Iris pigment epithelial cell (primary cell): ENCODE measurements at places on chromosomes 6 and 20.

DNA sequence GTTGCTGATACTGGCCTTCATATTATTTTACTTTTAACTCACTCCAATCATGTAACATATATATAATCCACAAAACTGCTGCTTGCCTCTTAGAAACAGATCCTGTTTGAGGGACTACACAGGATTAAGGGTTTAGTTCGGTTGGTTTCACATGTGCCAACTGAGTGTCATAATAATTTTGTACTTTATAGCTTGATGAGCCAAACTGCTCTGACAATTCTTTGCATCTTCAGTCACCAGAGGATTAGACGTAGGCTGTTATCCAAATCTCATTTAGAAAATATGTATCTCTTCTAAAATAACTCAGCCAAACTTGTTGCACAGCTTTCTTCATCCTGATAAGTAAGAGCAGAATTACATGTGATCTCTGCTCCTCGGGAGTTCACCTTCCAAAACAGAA lies 643.6 kb upstream of the PTCHD4 start:
- no peak for DNase-seq

DNA sequence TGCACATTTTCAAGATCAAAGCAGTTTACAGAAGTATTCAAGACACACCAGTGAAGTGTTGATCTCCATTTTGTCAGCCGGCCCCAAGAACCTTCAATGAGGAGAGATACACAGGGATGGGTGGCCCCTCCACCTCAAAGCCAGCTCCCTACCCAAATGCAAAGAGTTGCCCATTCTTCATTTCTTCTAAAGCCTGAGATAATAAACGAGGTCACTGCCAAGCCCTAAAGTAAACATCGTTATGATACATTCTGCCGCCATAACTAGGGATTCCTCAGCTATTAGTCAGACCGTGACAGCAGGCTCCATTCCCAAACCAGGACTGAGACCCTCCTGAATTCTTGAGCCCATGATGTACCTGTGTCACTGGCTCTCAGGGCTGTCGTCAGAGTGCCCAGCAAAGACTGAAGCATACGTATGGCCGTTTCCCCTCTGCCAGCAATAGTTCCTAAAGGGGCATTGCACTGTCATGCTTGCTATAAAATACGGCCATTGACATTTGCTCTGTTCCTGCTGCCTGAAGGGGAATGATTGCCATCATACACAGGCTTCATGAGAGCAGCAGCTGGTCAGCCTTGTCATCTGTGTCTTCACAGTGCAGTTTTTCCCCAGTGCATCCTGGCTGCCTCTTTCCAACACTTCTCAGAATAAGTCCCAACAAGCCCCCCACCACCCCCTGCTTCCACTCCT lies 41.7 kb downstream of the ISM1 start:
- no peak for DNase-seq

- DNase-seq, result no peak
Measured at GRCh38 chr20:1637755-1638154, 17.9 kb upstream of the SIRPB1 start.

- DNase-seq, result no peak
Measured at GRCh38 chr6:7894262-7895124, 16.1 kb downstream of the TXNDC5 start.

- DNase-seq, result no peak
Measured at GRCh38 chr6:55543633-55544309, 35.2 kb downstream of the HMGCLL1 start.

DNA sequence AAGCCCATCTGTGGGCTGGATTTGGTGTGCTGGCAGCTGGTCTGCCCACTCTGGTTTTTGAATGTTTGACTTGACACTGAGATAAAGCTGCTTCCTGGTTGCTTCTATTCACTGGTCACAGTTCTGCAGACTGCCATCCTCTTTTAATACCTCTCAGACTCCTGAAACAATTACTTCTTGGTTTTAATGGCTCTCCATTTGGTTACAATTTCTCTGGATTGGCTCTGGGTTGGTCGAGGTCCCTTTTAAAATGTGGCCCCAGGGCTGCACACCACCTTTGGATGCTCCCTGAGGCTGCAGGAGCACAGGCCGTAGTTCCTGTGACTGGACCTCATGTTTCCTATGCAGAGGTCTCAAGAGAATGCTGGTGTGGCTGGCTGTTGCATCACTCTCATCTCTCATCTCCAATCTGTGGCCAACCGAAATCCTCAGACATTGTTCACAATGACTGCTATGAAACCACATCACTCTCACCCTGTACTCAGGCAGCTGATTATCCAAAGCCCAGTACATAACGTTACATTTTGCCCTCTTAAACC lies 98.5 kb downstream of the INSM1 start:
- peak; percentile 76 for DNase-seq

GRCh38 chr6:107602321-107603005 lies 112.5 kb downstream of the SOBP start:
- no peak for DNase-seq

DNA sequence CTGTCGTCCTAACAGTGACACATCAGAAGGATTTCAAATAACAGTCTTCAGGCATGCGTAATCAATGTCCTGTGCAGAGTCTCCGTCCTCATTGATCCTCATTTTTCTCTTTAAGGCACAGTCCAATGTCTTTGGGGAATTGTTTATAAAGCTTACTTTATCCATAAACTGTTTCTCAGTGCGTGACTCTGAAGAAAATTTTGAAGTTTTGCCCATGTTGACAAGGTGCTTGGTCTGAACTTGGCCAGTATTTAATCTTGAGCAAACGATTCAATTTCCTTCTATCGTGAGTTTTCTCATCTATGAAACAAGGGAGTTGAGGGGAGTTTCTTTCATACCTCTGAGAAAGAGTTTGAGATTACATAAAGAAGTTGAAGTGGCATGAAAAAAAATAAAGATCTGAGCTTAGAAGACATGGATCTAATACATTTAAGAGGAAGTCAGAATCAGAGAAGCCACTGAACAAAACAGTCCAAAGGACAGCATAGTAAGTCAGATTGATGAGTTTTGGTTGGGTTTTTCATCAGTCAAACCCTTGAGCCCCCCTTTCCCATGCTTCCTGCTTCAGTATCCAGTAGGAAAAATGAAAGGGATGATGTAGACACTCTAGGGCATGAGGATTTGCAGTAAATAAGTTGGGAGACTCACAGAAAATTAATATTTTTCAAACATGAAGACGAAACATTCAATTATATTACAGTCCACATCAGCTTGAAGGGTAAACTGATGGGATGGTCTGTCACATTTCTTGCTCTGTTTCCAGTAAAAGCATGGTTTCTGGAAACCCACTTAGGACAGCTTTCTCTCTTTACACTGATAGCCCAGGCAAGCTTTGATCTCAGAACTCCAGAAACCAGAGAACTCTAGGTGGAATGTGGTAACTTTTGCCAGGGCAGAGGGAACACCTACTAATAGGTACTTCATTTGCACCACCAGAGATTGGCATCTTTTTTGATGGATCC lies 8.1 kb downstream of the EDN1 start:
- DNase-seq, result no peak

GRCh38 chr6:37256692-37257319 lies 766 bp upstream of the TBC1D22B start:
- peak; percentile 87 for DNase-seq

- no peak for DNase-seq
Measured at GRCh38 chr6:106773996-106774629, 144.7 kb downstream of the QRSL1 start.

DNA sequence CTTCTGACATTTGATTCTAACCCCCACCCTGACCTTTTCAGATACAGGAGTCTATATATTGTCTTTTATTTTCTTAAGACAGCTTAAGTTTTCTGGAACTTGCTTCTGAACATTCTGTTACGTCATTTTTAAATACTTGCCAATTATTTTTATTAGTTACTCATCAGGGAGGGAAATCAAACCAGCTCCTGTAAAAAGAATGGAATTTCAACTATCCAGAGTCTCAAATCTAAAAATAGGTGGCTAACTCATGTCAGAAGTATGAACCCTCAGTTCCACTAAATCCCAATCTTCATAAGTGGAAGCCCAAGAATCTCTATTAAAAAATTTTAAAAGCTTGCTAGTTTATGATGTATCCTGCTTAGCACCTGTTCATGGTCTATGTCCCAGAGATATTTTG lies 900.0 kb downstream of the KIF16B start:
- peak; percentile 74 for DNase-seq

DNA sequence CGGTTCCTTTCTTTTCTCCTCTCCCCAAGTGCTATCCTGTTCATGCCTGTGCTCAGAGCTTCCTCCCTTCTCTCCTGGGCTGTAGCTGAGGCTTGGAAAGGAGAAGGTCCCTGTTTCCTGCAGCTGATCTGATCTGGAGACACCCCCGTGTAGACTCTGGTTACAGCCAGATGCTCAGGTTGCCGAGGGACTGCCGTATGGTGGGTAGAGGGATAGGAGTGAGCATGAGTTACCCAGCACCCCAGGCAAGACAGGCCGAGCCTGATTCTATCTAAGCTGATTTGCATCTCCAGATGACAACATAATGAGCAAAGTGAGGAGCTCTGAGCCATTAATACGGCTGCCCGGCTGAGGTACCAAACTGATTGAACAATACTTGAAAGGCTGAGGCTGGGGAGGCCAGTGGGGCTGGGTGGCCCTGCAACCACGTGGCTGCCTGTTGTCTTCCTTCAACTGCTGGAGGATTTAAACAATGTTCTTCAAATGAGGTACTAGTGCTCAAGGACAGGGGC lies 91.8 kb downstream of the ASXL1 start:
- no peak for DNase-seq

DNA sequence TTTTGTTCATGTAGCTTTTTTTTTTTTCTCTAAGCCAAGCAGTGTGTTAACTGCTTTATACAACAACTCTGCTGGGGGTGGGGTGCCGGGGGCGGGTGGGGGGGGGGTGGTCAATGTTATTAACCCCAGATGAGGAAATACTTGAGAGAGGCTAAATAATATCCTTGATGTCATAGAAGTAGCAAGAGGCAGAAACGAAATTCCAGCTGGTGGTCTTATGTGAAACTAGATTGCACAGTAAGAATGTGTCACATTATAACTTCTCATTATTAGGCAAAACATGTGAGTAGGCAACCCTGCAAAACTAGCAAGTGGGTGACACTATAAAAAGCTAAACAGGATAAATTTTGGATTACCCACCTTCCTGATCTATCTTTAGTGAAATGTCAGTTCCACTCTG lies 12.8 kb downstream of the MYLK4 start:
- DNase-seq, result no peak
